Activated CD4-positive, alpha-beta T cell treated with anti-CD3 and anti-CD28 coated beads, Interleukin-2, amount 50 U/mL, for 24 hours (primary cell): ENCODE measurements at places on chromosomes 11 and 22.
A peak's percentile ranks its signal among the peaks of the same experiment; 100 is the strongest.

GRCh38 chr11:122897606-122898210 lies 15.1 kb downstream of the JHY start:
- DNase-seq, result no peak

DNA sequence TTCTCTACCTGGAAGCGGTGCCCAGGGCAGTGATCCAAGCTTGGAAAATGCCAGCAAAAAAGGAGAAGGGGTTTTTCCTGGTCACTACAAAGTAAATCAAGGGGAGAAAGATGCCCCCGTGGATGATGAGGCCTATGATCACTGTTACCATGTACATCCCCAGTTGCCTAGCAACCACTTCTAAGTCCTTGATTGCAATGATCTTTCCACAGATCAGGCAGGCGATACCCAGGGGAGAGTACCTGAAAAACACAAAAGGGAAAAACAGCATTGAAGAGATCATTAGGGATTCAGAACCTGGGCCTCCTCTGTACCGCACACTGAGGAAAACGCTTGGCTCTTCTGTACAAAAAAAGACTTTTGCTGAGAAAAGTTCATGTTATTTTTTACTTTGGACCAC lies 127.1 kb downstream of the SLC1A2 start:
- DNase-seq, result no peak

- no peak for DNase-seq
Measured at GRCh38 chr11:41201156-41201555, 258.3 kb downstream of the LRRC4C start.

GRCh38 chr22:19011075-19011474 lies 75.0 kb upstream of the PRODH start:
- DNase-seq, result no peak

DNA sequence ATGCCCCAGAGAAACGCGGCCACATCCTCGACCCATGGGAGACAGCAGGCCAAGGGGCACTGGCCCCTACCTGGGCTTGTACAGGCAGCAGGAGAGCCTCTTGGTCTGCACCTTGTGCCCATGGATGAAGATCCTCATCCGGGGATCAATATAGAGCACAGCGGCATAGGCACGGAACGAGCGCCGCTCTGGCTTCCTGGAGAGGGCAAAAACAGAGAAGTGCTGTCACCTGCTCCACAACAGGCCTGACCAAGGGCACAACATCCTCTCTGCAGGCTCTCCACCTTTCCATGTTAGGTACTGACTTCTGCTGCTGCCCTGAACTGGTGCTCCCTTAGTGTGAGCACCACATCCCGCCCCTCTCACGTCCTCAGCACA lies 27.2 kb downstream of the MORC2 start:
- DNase-seq, result no peak

DNA sequence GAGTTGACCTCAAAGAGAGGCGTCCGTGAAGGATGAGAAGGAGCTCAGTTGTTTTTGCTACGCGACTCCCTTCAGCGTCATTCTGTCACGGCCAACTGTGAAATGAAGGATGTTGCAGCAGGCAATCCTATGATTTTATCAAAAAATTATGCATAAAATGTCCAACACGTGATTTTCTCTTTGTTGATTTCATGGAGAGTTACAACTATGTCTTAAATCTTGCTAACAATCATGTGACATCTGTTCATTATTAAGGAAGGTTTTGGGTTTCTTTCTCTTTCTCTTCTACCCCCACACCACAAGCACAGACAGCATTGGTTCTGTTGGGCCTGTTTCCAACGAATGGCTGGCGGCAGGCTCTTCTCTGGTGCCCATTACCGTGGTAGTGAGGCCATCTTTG lies 3.7 kb downstream of the KRTAP5-4 start:
- no peak for DNase-seq

DNA sequence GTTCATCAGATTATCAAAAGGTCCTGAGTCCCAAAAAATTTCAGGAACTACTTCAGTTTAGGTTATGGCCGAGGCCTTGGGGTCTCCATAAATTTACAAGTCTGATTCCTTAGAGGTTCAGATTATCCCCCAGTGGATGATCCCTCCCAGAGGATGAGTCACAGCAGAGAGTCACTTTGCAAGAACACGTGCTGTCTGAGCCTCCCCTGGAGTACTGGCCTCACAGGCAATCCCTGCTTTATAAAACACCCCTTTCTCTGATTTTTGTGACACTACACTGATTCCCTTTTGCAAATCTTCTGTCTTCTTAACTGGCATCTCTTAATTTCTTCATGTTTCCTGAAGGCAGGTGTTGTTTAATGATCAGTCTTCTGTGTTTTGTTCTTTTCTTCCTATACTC lies 45.3 kb downstream of the CCDC34 start:
- DNase-seq, result no peak

- DNase-seq, result no peak
Measured at GRCh38 chr11:115929618-115930129, 425.5 kb upstream of the CADM1 start.

DNA sequence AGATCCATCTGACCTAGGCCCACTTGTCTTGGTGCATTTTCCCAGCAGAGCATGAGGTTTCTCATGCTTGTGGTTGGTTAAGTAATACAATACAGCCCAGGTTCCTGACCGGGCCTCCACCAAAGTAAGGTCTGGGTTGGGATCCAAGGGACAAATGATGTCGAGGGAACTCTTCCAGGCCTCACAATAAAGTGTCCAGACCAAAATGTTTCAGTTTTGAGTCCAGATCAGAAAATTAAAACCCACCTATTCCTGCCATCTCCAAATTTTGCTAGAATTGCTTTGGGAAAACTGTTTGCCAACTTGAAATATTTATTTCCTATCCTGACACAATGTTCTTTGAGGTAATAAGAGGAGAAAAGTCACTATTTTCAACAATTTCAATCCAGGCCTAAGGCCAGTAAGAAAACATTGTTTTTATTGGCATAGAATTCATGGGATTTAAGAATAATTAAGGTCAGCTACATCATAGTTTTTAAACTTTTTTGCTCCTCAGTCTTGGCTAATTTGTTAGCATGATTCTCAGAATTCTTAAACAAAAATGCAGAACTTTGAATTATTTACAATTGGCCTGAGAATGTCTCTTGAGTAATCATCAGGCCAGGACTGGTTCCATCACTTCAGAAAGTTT lies 51.4 kb downstream of the ME3 start:
- no peak for DNase-seq

- no peak for DNase-seq
Measured at GRCh38 chr11:73262851-73263495, 9.2 kb upstream of the P2RY6 start.

- DNase-seq, result no peak
Measured at GRCh38 chr22:38042488-38042790, 14.8 kb upstream of the PICK1 start.

DNA sequence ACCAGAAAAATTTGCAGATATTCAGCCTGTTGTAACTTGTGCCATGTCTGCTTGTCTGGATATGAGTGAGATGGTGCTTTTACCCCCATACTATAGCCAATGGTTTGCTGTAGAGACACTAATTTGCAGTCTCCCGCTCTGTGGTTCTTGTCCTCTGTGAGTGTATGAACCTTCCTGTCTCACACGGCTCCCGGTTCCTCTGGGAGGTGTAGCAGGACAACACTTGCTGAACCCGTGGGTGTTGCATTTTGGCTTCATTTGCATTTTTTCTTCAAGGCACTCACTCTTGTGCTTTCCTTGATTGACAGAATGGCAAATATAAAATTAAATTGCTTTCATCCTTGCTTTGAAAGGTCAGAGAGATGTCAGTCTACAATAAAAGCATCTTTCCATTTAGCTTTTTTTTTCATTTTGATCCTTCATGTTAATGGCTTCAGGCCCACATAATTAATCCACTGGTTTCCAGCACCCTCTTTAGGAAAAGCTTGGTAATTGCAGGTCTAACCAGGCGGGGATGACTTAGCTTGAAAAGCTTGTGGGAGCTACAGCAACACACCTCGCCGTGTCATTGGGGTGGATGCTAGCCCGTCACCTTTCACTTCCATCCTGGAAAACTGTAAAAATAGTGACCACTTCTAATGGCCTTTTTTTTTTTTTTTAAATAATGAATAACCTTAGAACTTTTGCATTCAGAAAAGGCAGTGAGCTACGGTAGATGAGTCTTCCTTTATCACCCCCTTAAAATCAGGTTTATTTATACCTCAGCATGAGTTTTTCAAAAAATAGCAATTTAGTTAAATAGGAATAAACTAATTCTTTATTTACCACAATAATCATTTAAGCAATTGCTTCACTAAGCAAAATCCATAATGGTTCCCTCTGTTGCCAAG lies 27.4 kb upstream of the ST14 start:
- peak; percentile 53 for DNase-seq

DNA sequence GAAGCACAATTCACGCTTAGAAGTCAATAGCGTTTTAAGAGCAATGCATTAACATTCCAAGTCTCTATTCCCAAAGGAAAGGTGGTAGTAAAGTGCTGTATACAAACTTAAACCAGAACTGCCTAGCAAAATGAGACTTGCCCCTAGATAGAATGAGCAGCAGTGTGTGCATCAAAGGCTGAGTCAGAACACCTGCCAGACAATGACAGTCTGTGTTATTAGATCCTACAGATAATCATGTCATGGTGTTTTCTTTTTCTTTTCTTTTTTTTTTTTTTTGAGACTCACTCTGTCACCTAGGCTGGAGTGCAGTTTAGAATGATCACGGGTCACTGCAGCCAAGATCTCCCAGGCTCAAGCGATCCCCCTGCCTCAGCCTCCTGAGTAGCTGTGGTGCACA lies 1.6 kb downstream of the RTCB start:
- no peak for DNase-seq
